ENCODE measurements at places on chromosomes 4 and X. TPM values are rescaled to one million over a fixed set of nuclear protein-coding genes. Genes with fewer than 3 reads are reported as not detected.
A peak's percentile ranks its signal among the peaks of the same experiment; 100 is the strongest.

- H3K4me1 ChIP-seq: no peaks in the 10 kb centered on the region
- no peak overlapping the region for H3K4me3 ChIP-seq
- no peak overlapping the region for H3K27ac ChIP-seq
- H3K36me3 ChIP-seq: no peaks in the 10 kb centered on the region
These were observed 205.9 kb upstream of the VCX start for GRCh38 chrX:7637066-7637465.

- no peaks in the 10 kb centered on the region for H3K4me1 ChIP-seq
- no peak for DNase-seq
- H3K27me3 ChIP-seq: no peaks in the 10 kb centered on the region
- H3K4me3 ChIP-seq: no peak overlapping the region
- no peak overlapping the region for H3K27ac ChIP-seq
- H3K36me3 ChIP-seq: no peaks in the 10 kb centered on the region
These were observed 622.2 kb upstream of the GRID2 start for GRCh38 chr4:91681544-91681943.

- no peak overlapping the region for H3K4me3 ChIP-seq
- H3K4me1 ChIP-seq: peaks cover 31% of the 10 kb centered on the region
- no peaks in the 10 kb centered on the region for H3K27me3 ChIP-seq
- H3K27ac ChIP-seq: peak overlapping the region; percentile 71
- no peaks in the 10 kb centered on the region for H3K36me3 ChIP-seq
These were observed 32.2 kb downstream of the TRMT44 start for GRCh38 chr4:8472689-8473197.

- no peaks in the 10 kb centered on the region for H3K27me3 ChIP-seq
- no peaks in the 10 kb centered on the region for H3K36me3 ChIP-seq
- H3K4me3 ChIP-seq: no peak overlapping the region
- H3K27ac ChIP-seq: no peak overlapping the region
- no peak for DNase-seq
These were observed 294.1 kb upstream of the SFRP2 start for GRCh38 chr4:154082760-154083535.

- H3K27ac ChIP-seq: no peak overlapping the region
- DNase-seq: no peak
- H3K4me1 ChIP-seq: no peaks in the 10 kb centered on the region
These were observed 95.5 kb upstream of the ZNF518B start for GRCh38 chr4:10552591-10553280.

DNA sequence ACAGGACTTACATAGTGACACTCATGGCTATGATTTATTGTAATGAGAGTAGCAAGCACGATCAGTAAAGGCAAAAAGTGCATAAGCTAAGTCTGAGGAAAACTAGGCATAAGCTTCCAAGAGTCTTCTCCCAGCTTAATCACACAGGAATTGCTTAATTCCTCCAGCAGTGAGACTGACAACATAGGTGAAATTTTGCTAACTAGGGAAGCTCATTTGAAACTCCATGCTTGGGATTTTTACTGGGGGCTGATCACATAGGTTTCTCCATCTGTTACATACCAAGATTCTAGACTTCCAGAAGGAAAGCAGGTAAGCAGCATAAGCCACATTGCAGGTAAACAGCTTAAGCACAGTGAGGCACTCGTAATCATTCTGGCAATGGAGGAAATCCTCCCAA is 71.8 kb upstream of the FHDC1 start:
- H3K4me3 ChIP-seq: no peak overlapping the region
- H3K27me3 ChIP-seq: no peaks in the 10 kb centered on the region
- no peak overlapping the region for H3K27ac ChIP-seq
- H3K36me3 ChIP-seq: no peaks in the 10 kb centered on the region

GRCh38 chrX:106726485-106727437 is at the start of gene RNF128:
RNF128 (plus strand) TSS chrX:106726701; CDS start chrX:106726914, 213 bp downstream.
- H3K36me3 ChIP-seq: no peaks in the 10 kb centered on the region
- peak within 1 kb of the TSS; percentile 23 for H3K4me3 ChIP-seq
- DNase-seq: no peak

- DNase-seq: no peak
- no peak overlapping the region for H3K4me3 ChIP-seq
- no peak overlapping the region for H3K27ac ChIP-seq
These were observed 3.7 kb upstream of the TEX13D start for GRCh38 chrX:124328765-124329164.

DNA sequence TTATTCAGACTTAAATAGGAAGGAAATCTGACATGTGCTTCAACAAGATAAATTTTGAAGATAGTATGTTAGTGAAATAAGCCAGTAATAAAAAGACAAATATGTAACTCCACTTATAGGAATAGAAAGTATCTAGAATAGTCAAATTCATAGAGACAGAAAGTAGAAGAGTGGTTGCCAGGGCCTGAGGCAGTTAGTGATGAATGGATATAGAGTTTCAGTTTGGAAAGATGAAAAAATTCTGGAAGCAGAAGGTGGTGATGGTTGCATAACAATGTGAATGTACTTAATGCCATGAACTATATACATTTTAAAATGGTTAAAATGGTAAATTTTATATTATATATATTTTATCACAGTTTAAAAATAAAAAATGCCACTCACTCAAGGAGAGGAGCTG is 54.3 kb downstream of the HAND2 start:
- no peaks in the 10 kb centered on the region for H3K36me3 ChIP-seq
- H3K27me3 ChIP-seq: no peaks in the 10 kb centered on the region
- H3K27ac ChIP-seq: no peak overlapping the region
- H3K4me1 ChIP-seq: no peaks in the 10 kb centered on the region

- no peak overlapping the region for H3K4me3 ChIP-seq
- H3K36me3 ChIP-seq: no peaks in the 10 kb centered on the region
- DNase-seq: no peak
These were observed 748 bp downstream of the FAM9B start for GRCh38 chrX:9033179-9033578.

- peaks cover 5% of the 10 kb centered on the region for H3K4me1 ChIP-seq
- no peak overlapping the region for H3K27ac ChIP-seq
- H3K36me3 ChIP-seq: no peaks in the 10 kb centered on the region
These were observed 38.6 kb upstream of the MSMO1 start for GRCh38 chr4:165288639-165289422.

DNA sequence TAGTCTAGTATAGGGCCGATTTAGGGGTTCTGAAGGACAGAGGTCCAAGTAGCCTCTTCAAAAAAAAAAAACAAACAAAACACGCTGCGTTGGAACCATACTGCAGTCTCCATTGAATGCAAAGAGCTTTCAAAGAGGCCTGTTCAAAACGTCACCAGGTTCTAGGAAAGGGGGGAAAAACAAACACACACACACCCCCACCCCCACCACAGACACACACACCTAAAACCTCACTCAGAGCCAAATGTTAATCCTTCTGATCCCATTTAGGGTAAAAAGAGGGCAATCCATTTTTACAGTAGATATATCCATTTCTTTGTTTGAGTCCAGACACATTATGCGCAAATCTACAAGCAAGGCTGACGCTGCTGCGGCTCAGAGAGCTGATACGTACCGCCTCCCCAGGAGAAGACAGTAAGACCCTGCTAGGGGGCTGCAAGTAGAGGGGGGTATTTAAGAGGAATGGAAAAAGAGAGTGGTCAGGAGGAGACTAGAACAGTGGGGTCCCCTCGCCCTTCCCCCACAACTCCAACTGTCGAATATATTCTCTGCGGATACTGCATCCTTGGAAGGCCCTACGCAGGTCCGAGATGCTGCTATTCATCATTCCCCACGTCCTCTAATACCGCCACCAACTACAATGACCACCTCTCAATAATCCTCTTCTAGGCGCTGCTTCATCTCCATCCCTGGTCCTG is 1.3 kb downstream of the NKRF start:
- no peak for DNase-seq
- no peaks in the 10 kb centered on the region for H3K27me3 ChIP-seq
- peak overlapping the region; percentile 95 for H3K27ac ChIP-seq
- H3K4me3 ChIP-seq: peak overlapping the region; percentile 67
- no peaks in the 10 kb centered on the region for H3K36me3 ChIP-seq
- no peaks in the 10 kb centered on the region for H3K4me1 ChIP-seq

- peak; percentile 93 for DNase-seq
- H3K27me3 ChIP-seq: no peaks in the 10 kb centered on the region
- peak overlapping the region; percentile 94 for H3K4me3 ChIP-seq
- peak overlapping the region; percentile 99 for H3K27ac ChIP-seq
- H3K4me1 ChIP-seq: peaks cover 35% of the 10 kb centered on the region
These were observed 659 bp upstream of the BMP2K start for GRCh38 chr4:78775303-78776078.

- no peaks in the 10 kb centered on the region for H3K27me3 ChIP-seq
- no peak overlapping the region for H3K4me3 ChIP-seq
- H3K36me3 ChIP-seq: no peaks in the 10 kb centered on the region
- H3K27ac ChIP-seq: no peak overlapping the region
These were observed 707.9 kb upstream of the PITX2 start for GRCh38 chr4:111330786-111331185.

TLR10 gene
- not detected for total RNA-seq

COL4A6 gene
- 10.3 TPM for total RNA-seq

Data from vagina (tissue), 2 donors.